ENCODE measurements at places on chromosomes 7 and 10.
A peak's percentile ranks its signal among the peaks of the same experiment; 100 is the strongest.

DNA sequence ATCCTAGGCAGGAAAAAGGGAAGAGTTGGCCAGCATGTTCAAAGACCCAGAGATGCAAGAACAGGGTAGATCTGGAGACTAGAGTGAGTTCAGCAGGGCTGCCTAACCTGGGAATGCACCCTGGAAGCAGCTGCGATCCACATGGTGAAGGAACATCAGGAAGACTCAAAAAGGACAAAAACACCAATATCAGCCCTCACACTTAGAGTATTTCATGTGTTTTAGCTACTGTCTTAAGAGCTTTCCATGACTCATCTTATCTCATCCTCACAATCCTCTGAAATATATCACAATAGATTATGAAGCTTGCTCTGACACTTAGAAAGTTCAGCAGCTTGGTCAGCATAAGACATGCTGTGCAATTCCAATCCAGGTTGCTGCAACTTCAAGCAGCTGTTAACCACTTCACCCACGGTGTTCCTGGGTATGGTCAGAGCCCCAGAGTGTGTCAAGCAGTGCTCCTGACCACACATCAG lies 380.9 kb downstream of the PARD3 start:
- DNase-seq: no peak

DNA sequence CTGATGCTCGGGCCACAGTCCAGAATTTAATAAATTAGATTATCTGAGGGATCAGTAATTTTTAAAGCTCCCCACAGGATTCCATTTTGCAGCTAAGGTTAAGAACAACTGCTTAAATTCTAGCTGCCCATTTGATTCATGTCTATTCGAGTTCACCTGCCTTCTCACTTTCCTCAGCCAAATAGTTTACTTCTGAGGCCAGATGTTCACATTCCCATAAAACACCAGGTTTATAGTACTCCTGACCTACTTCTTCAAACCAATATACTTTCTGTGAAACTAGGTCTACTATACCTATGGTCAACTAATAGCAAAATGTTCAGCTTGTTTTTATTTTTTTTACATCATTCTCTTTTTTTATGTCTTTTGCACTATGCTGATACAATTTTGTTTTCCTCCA lies 86.3 kb downstream of the GPR158 start:
- DNase-seq: no peak

DNA sequence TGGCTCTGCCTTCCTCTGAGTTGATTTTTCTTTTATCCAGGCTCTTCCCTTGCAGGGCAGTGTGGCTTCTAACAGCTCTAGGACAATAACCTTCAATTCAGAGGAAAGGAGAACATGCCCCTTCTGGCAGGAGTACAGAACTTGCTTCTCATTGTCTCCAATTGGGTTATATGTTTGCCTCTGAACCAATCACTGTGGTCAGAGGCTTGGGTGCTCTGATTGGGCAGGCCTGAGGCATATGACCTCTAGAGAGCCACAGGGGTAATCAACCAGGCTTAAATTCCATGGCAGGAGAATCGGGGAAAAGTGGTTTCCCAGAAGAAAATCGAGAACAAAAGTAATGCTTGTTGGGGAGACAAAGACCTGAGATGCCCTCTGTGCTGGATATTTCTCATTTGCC lies 240.0 kb downstream of the REEP3 start:
- DNase-seq: no peak

GRCh38 chr10:84820596-84820995 lies 492.2 kb downstream of the CCSER2 start:
- DNase-seq: no peak

DNA sequence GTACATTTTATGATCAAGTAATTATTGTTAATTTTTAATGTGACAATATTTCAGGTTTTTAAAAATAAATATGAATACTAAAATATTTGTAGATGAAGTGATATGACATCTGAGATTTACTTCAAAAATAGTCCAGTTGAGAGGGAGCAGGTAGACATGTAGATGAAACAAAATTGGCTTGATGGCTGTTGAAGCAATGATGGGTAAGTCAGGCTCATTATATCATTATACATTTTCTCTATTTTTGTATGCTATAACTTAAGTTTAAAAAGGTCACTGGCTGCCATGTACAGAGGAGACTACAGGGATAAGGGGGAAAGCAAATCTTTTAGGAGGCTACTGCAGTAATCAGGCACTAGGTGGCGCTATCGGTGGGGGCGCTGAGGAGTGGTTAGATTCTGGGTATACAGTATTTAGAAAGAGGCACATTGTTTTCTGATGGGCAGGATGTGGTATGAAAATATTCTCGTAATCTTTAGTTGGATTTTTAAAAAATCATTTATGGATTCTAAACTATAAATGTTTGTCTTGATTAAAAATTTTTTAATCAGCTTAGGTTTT lies 189.8 kb upstream of the IMMP2L start:
- peak; percentile 31 for DNase-seq

DNA sequence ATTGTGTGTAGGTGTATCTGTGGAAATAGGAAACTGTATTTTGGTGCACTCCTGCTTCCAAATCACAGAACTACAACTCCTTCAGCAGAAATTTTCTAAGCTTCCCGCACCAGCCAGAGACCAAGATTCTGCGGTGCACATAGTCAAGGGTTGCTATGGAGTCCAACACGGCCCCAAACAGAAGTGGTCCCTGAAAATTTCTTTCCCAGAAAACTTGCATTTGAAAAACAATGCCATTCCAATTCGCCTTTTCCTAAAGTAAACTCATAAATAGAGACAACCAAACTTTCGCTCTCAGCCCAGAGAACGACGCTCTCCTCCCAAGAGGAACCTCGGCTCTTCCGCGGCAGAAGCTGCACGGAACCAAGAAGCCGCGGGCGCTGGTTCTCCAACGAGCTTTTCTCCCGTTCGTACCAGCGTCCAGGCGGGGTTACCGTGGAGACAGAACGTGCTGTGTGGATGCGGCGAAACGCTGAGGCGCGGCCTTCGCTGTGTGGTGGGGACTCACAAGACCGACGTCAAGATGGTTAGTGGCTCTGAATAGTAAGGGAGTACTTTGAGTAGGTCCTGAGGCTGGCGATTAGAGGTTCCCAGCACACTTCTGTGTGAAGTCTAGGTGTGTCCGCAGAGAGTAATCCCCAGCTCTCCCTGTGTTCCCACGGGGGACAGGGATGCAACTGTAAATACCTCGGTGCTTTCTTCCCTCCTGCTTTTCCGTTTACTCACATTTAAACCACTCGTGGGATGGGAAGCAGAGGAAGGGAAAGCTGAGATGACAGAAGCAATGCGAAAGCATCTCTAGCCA lies 24.0 kb upstream of the ZC3HAV1 start:
- peak; percentile 93 for DNase-seq

- DNase-seq: no peak
Observed at GRCh38 chr10:28807760-28808613, 130.7 kb downstream of the BAMBI start.

Measured in NCI-H2107 (cell line).